ENCODE measurements at places on chromosomes 5 and 9.

- DNase-seq = no peak
Measured at GRCh38 chr5:68420476-68421344, 205.2 kb downstream of the PIK3R1 start.

DNA sequence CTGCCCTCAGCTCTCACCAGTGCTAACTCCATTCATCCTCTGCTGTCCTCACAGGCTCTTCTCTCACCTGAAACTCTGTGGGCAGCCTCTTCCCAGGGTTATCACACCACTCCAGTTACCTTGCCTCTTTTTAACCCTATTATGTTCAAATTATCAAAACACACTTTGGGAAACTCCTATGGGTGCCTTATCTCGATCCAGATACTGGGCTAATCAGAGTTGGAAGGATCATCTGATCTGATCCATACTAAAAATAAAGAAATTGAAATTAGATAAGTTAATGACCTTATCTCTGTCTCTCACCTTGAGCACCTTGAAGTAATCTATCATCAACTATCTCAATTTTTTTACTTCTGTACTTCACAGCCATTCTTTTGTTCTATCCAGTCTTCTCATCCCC lies 300.5 kb upstream of the ISL1 start:
- DNase-seq = no peak

GRCh38 chr9:88916894-88917293 lies 74.4 kb upstream of the S1PR3 start:
- DNase-seq = no peak

DNA sequence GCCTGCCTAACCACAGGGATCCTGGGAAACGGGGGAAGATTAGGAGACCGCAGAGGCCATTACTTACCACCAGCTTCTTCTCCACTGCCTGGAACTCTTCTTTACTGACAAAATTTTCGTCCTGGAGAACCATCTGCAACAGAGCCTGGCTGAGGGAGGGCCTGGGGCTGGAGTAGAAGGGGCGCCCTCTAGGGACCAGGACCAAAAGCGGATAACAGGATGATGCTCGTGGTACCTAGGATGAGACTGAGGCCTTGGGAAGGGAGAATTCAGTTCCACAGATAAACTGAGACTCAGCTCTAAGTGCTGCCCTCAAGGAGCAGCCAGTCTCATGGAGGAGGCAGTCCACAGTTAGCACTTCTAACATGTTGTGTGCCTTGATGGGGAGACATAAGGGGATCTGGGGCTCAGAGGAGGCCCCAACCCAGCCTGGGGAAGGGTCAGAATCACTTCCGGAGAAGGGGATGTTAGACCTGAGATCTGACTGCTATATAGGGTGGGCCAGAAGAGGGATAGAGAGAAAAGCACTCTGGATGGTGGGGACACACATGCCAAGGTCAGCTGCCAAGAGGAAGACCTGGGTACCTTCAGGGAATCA lies 1.2 kb downstream of the SPATA24 start:
- DNase-seq = no peak

GRCh38 chr5:142870532-142871362 lies 100.6 kb downstream of the ARHGAP26 start:
- no peak for DNase-seq

DNA sequence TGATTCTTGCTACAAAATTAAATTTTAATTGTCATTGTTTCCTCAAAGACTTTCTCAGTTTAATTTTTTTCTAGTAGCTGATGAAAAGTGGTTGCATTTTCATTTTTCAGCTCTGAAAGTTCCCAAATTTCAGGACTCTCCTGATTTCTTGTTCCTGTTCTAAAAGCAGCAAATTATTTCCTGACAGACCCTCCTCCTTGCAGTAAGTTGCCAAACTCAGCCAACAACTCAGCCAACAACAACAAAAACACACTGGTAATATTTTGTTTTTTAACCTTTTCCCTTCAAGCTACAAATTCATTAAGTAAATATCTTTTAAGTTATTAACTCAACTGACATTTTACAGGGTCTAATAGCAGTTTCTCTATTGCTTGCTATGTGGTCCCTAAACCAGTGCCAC lies 487.8 kb upstream of the NUDT12 start:
- DNase-seq = no peak

DNA sequence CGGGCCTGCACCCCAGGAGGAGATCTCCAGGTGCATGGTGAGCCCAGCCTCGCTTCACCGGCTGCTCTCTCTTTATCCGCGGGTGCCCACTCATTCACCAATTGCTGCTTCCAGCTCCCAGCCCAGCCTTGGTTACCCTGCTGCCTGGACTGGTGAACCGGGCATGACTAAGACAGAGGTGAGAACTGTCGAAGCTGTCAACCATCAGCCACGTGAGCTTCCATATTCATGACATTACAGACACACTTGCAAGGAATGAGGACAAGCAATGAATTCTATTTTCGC lies 220.5 kb downstream of the ROR2 start:
- no peak for DNase-seq

GRCh38 chr5:180869587-180869986 lies 8.5 kb upstream of the ZFP62 start:
- DNase-seq = no peak

GRCh38 chr9:129436751-129437625 lies 183.9 kb downstream of the C9orf50 start:
- DNase-seq = no peak

- no peak for DNase-seq
Measured at GRCh38 chr5:97545886-97546535, 363.0 kb upstream of the RIOK2 start.

- DNase-seq = no peak
Measured at GRCh38 chr9:20414150-20414549, 208.1 kb downstream of the MLLT3 start.

- DNase-seq = no peak
Measured at GRCh38 chr5:82917584-82917983, 159.6 kb downstream of the TMEM167A start.

- no peak for DNase-seq
Measured at GRCh38 chr9:122186301-122186700, 26.6 kb downstream of the MORN5 start.

DNA sequence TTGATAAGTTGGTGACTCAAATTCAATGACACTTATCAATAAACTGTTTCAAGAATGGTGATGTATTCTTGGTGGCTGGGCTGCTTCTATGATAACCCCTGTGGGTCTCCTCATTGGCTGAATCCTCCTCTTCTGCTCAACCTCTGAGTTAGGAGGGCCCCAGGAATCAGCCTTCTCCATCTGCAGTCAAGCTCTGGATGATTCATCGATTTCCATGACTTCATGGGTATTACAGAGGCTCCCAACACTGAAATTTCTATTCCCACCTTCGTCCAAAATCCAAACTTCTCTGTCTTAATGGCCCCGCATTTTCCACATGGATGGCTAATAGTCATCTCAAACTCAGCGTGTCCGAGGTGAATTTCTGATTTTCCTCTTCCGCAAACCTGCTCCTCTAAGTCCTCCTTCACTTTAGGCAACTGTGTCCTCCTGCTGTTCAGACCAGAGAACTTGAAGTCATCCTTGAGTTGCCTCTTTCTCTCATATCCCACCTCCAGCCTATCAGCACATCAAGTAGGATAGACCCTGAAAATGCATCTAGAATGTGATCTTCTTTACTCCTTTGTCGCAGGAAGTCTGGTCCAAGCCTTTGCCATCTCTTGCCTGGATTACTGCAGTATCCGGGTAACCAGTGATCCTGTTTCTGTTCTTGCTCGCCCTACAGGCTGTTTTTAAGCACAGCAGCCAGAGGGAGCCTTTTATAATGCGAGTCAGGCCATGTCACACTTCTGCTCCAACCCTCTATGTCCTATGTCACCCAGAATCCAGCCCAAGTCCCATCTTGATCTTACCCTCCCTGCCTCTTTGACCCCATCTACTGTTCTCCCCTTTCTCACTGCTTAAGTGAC lies 41.4 kb upstream of the IL7R start:
- DNase-seq = no peak

DNA sequence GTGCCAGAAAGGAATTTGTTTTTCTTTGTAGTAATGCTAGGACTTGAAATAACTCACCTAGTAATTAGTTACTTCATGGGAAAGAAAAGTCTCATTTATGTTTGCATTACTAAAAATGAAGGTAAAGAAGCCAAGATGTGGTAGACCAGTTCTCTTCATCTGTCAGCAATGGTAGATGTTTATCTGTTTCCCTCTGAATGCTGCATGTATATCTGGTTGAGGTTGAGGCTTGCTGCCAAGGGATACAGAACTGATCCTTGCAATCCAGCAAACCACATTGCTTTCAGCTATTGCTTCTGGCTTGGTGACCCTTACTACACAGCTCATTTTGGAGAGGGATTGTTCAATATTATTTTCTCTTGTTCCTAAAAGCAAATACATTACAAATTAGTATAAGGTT lies 73.6 kb downstream of the ZNF474 start:
- DNase-seq = no peak

GRCh38 chr9:125172031-125172755 lies 17.4 kb downstream of the PPP6C start:
- no peak for DNase-seq

- no peak for DNase-seq
Measured at GRCh38 chr5:158606233-158606632, 493.5 kb downstream of the EBF1 start.

- DNase-seq = no peak
Measured at GRCh38 chr5:43973318-43973717, 370.3 kb downstream of the NNT start.

- DNase-seq = no peak
Measured at GRCh38 chr5:133063965-133064364, 12.2 kb downstream of the HSPA4 start.

- no peak for DNase-seq
Measured at GRCh38 chr9:3398232-3398648, 127.6 kb downstream of the RFX3 start.

- DNase-seq = no peak
Measured at GRCh38 chr5:122180863-122181548, 51.7 kb downstream of the ZNF474 start.

- no peak for DNase-seq
Measured at GRCh38 chr5:112264151-112264550, 154.9 kb downstream of the EPB41L4A start.

- DNase-seq = no peak
Measured at GRCh38 chr9:137294681-137295237, 7.3 kb downstream of the NRARP start.

GRCh38 chr5:172669386-172670004 lies 28.4 kb downstream of the NEURL1B start:
- DNase-seq = no peak

- no peak for DNase-seq
Measured at GRCh38 chr9:89985068-89985467, 380.3 kb downstream of the GADD45G start.

- no peak for DNase-seq
Measured at GRCh38 chr9:72462340-72462739, 59.1 kb upstream of the TMC1 start.

DNA sequence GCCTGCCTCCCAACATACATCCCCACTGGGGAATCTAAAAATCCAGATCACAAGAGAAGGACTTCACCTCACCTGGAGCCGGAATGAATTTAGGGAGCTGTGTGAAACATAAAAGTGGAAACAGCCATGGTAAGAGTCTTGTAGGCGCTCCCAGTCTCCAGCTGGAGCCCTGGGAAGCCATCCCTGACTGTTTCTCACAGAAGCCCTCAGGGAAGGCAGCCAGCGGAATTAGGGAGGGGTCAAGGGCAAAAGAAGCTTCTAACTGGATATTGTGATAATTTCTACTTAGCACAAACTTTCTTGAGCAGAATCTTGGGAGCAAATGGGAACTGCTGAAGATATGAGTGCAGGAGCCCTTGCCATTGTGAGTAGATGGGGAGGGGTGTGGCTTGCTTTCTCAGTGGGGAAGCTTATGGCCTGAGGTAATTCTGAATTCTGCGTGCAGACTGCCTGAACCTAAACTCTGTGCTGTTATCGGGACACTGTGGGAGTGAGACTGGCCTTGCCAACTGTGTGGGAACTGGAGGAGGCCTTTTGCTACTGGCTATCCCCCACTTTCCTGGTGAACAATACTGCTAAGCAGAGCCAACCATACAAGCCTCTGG lies 174.4 kb upstream of the SMC2 start:
- no peak for DNase-seq

DNA sequence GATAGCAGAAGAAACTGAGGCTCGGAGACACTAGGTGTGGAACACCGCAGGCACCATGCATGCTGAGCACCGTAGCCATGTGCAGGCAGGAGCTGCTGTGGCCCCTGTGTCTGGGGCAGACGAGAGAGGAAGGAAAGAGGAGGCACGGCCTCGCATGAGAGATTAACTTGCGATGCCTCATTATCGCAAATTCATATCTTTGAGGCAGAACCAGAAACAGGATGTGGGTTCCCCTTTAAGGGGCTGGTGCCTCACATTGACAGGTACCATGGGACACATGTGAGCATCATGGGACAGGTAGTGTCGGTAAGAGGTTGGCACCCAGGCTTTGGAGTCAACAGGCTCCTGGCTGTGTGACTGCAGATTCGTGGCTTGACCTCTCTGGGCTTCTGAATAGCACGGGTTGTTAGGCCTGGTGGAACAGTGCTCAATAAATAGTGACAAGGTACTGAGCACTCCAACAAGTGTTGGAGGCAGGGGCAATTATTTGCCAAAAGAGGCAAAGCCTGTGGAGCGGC lies 40.8 kb downstream of the NAIF1 start:
- peak; percentile 30 for DNase-seq

DNA sequence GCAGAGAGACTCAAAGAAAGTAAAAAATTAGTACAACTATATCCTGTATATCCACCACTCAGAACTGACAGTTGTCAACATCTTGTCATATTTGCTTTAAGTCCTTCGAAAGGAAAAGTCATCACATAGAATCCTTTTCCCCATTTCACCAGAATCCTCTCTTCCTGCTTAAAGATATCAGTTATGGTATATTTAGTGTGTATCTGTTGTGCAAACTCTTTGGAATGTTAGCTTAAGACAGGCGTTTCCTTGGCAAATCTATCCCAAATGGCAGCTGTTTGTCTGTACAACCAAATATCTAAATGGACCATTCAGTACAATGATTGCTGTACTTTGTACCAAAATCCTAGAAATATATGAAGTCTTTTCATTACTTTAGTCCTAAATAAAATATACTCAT lies 98.5 kb downstream of the ITGA1 start:
- DNase-seq = no peak

- DNase-seq = no peak
Measured at GRCh38 chr5:118548761-118549720, 439.3 kb downstream of the DTWD2 start.

DNA sequence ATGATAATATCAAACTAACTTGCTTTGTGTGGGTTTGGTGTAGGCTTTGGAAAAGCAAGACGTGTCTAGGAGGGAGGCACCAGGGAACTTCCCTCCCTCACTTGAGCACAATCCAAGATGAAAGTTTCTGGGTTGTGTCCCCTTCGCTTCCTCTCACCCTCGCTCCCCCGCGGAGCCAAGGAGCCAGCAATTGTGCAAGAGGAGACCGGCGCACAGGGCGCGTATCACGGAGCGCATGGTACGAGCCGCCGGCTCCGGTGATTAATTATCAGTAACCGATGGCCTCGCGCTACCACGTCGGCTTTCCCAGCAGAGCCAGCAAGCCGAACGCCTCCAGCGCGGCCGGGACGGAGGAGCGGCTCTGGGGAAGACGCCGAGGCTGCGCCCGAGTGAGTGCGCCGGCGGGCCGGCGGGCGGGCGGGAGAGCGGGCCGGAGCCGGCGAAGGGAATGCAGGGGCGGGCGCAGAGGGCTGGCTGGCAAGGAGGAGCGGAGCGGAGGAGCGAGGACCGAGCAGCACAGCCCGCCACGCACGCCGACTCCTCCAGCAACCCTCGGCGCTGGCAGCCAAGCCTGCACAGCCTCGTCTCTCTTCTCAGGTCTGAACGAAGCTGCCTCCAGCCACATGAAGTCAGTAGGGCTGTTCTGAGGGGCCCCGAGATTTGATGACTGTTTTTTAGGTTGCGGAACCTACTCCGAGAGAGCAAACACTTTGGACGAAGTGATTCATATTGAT lies 143.6 kb downstream of the BNC2 start:
- no peak for DNase-seq
